ENCODE measurements at places on chromosomes 11 and 22. TPM values are rescaled to one million over a fixed set of nuclear protein-coding genes. Genes with fewer than 3 reads are reported as not detected.

GRCh38 chr11:64809781-64810241, 540 bp downstream of the MEN1 start:
- DNase-seq: peak; percentile 63

DNA sequence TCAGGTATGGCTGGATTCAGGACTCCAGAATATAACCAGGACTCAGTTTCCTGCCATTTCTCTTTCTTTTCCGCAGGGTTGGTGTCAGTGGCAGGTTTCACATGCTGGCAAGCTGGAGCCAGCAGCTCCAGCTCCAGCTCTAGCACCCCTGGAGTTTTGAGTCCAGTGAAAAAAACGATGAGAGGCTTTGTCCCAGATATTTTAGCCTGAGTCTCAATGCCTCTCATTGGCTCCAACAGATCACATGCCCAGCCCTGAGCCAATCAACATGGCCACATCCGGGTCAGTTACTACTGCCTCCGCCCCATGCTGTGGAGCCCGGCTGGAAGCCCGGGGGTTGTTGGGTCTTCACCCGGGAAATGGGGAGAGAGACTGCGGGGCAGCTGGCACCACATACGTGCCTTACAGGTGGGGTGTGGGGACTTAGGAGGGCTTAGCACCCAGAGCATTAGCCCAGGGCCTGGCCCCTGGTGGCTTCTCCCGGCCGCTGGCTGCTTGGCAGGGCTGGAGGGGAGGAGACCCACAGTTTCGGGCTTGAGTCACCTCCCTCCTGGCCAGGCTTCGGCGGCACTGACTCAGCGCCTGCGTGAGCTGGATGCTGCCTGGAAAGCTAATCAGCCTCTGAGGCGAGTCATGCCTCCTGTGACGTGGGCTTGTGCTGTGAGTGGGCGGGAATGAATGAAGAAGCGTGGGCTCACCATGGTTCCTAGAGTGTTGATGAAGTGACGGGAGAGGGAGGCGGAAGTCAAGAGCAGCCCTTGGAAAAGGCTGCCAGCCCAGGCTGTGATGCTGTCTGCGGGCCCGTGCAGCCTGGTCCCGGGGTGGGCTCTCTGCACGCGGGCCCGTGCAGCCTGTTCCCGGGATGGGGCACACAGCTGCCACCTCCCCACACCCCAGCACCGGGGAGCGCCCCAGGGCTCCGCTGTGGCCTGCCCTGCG, 15.3 kb upstream of the MRTFA start:
- DNase-seq: peak; percentile 100

- no peak for DNase-seq
Measured at GRCh38 chr22:33871935-33872334, 48.3 kb downstream of the LARGE1 start.

GRCh38 chr11:10005955-10006525, 288.0 kb downstream of the SBF2 start:
- DNase-seq: no peak

DNA sequence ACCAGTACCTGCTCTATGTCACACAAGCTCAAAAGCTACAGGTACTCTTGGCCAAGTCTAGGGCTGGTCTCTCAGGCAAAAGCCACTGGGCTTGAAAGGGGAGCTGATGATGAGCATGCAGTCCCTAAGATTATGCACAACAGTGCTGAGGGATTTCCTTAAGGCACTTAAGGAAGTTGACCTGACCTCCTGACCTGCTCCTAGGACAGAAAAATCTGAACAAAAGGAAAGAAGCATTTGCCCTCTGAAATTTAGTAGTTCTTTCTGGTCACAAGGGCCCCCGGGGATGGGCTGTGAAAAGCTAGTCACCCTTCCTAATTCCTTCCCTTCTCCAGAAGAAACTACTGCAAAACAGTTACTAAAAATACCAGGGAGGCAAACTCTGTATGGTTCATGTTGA, 83.6 kb upstream of the PHOX2A start:
- no peak for DNase-seq

DNA sequence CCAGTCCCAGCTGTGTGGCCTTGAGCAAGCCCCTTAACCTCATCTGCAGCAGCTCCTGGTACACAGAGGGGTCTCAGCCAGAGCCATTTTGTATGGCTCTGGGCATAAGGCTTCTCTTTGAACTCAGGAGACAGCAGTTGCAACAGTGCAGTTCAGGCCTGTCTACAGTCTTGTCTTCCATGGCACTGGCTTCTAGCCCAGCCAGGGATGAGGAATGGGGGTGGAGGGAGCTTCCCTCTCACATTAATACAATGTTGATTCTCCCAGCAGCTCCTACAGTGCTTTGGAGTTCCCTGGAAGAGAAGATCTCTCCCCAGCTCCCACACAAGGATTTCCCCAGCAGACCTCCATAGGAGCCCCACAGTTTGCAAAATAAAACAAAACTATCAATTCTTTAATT, 350.2 kb downstream of the BUD13 start:
- no peak for DNase-seq

DNA sequence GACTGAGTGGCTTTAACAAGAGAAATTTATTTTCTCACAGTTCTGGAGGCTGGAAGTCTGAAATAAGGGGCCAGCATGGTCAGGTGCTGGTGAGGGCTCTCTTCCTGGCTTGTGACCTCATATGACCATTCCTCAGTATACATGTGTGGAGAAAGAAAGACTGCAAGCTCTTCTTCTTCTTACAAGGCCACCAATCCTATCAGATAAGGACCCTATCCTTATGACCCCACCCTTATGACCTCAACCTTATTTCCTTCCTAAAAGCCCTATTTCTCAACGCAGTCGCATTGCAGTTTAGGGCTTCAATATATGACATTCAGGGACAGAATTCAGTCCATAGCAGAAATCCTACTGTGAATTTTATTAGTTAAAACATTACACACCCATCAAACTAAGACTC, 124.4 kb upstream of the RAG2 start:
- DNase-seq: no peak

- no peak for DNase-seq
Measured at GRCh38 chr22:19478045-19478900, 720 bp downstream of the UFD1 start.

GRCh38 chr11:28223577-28223976, 115.4 kb downstream of the METTL15 start:
- DNase-seq: no peak

GRCh38 chr11:115580416-115580815, 76.2 kb upstream of the CADM1 start:
- no peak for DNase-seq

DNA sequence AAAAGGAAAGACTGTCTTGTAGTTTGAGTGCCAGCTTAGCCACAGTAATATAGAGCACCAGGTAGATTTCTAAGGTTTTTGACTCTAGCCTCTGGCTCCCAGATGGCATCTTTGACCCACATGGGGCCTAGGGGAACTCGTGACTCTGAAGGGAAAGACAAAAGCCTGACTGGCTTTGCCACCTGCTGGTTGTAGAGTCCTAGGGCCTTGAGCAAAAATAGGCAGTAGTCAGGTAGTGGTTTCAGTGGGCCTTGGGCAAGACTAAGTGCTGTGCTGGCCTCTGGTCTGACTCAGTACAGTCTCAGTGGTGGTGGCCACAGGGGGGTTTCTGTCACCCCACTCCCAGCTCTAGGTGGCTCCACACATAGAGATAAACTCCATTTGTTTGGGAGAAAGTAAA, 349.4 kb downstream of the FAM181B start:
- DNase-seq: no peak

DNA sequence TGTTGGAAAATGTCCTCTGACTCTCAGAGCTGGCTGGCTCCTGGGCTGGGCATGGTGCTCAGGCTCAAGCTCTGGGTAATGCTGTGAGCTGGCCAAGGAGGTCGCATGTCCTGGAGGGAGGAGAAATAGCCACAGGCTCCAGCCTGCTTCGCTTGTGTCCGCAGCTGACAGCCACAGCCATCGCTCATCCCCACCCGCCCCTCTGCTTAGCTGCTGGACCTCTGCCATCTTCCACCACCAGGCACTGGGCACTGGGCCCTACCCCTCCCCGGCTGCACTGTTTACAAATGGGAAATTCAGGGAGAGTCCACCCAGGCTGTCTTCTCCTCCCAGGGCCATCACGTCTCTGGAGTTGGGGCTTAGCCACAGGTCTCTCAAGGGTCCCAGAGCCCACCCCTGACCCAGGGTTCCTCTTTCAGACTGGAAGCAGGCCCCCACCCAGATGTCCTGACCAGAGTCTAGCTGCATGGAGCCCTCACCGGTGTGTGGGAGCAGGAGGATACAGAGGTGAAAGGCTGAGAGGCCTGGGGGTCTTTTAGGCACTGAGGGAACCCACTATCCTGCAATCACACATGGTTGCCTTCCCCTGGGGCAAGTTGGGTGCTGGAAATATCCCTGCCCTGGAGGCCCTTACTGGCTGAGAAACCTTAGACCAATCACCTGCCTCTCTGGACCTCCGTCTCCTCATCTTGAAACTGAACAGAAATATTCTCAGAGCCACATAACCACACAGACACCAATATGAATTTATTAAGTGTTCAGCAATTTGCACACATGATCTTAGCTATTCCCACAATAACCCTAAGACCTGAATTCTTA, 62.7 kb downstream of the CD82 start:
- DNase-seq: no peak

DNA sequence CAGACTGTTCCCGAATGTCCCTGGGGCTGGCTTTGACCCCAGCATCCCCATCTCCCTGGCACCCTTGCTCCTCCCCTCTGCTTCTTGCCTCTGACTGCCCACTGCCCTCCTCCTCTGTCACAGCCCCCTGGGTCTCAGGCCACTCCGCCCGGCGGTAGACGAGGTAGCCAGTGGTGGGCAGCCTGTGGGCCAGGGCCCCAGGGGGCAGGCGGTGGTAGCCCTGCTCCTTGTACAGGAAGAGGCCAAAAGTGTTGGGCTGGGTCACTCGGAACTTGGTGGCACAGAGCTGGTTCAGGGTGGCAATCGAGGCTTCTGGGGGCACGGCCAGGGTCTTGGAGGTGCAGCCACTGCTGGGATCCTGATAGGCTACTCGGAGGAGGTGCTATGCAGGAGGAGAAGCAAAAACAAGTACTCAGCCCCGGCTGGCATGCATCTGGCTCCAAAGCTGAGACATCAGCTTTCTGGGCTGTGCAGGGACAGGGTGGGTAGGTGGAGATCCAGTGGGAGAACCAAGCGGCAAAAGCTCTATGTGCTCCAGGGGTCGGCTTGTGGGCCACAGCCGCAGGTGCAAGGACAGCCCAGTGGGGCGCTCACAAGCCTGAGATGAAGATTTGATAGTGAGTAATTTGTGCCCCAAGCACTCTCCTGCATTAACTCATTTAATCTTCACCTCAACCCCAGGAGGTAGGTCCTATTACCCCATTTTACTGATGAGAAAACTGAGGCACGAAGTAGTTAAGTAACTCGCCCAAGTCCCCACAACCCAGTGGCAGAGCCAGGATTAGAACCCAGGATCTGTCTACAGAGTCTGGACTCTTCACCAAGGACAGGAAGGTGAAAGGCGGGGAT, 3.6 kb downstream of the RIN1 start:
- no peak for DNase-seq

- no peak for DNase-seq
Measured at GRCh38 chr11:2387266-2387987, 10.3 kb downstream of the CD81 start.

GRCh38 chr11:116352881-116353280, 419.9 kb downstream of the BUD13 start:
- DNase-seq: no peak

- DNase-seq: peak; percentile 93
Measured at GRCh38 chr11:81005595-81005994, 1564.8 kb upstream of the TENM4 start.

GRCh38 chr22:41001722-41002122, 50.5 kb downstream of the RBX1 start:
- peak; percentile 82 for DNase-seq

DNA sequence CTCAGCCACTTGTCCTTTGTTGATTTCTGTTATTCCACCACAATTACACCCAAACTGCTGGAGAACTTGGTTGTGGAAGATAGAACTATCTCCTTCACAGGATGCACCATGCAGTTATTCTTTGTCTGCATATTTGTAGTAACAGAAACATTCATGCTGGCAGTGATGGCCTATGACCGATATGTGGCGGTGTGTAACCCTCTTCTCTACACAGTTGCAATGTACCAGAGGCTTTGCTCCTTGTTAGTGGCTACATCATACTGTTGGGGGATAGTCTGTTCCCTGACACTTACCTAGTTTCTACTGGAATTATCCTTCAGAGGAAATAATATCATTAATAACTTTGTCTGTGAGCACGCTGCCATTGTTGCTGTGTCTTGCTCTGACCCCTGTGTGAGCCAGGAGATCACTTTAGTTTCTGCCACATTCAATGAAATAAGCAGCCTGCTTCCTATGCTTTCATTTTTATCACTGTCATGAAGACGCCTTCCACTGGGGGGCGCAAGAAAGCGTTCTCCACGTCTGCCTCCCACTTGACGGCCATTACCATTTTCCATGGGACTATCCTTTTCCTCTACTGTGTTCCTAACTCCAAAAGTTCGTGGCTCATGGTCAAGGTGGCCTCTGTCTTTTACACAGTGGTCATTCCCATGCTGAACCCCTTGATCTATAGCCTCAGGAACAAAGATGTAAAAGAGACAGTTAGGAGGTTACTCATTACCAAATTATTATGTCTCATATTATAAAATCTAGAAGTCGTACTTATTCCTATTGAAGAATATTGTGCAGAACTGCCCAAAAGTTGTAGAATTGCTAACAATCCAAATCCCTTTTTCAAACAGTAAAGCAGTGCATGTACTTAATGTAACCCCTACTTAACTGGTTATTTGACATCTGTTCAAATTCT, 53.2 kb downstream of the OR4C6 start:
- DNase-seq: no peak

- no peak for DNase-seq
Measured at GRCh38 chr11:28702871-28703270, 594.7 kb downstream of the METTL15 start.

GRCh38 chr22:45812910-45813309, 141.3 kb downstream of the ATXN10 start:
- no peak for DNase-seq

GRCh38 chr22:50118557-50119168, 28.9 kb downstream of the MOV10L1 start:
- DNase-seq: no peak

The CCDC116 gene
- total RNA-seq: 0.31 TPM

The MGAT3 gene
- not detected for total RNA-seq

The DDI1 gene
- not detected for total RNA-seq

The OR52W1 gene
- not detected for total RNA-seq

The OR10A3 gene
- 0.24 TPM for total RNA-seq

The FOXR1 gene
- total RNA-seq: not detected

The KIRREL3 gene
- total RNA-seq: under 0.01 TPM

The CDKN1C gene
- 0.38 TPM for total RNA-seq

The TRPC6 gene
- total RNA-seq: 1.5 TPM

The AIFM3 gene
- total RNA-seq: 0.69 TPM

The SYT8 gene
- 65.5 TPM for total RNA-seq

The GALR3 gene
- not detected for total RNA-seq

The ACRV1 gene
- not detected for total RNA-seq

The DEUP1 gene
- under 0.01 TPM for total RNA-seq

The INPP5J gene
- total RNA-seq: 0.50 TPM

The PANX2 gene
- total RNA-seq: 4.4 TPM

The MOGAT2 gene
- not detected for total RNA-seq

The C11orf91 gene
- total RNA-seq: not detected

The RTCB gene
- 84.7 TPM for total RNA-seq
